ENCODE measurements at places on chromosomes 11 and 22. TPM values are rescaled to one million over a fixed set of nuclear protein-coding genes. Genes with fewer than 3 reads are reported as not detected.

- DNase-seq: no peak
- peaks cover 35% of the 10 kb centered on the region for H3K27me3 ChIP-seq
- H3K27ac ChIP-seq: no peak overlapping the region
- H3K4me3 ChIP-seq: no peak overlapping the region
- H3K36me3 ChIP-seq: no peaks in the 10 kb centered on the region
- H3K4me1 ChIP-seq: no peaks in the 10 kb centered on the region
These were observed 40.4 kb downstream of the RCN1 start for GRCh38 chr11:32131321-32131720.

- no peak overlapping the region for H3K27ac ChIP-seq
- H3K36me3 ChIP-seq: peaks cover 2% of the 10 kb centered on the region
- no peak for DNase-seq
- peaks cover 17% of the 10 kb centered on the region for H3K4me1 ChIP-seq
- no peak overlapping the region for H3K4me3 ChIP-seq
- peaks cover 9% of the 10 kb centered on the region for H3K27me3 ChIP-seq
These were observed 48.8 kb upstream of the PICALM start for GRCh38 chr11:86117712-86118063.

The OR52M1 gene
- not detected for total RNA-seq

The PCNX3 gene
- total RNA-seq: 56.0 TPM

Measured in T-helper 17 cell (primary cell).